ENCODE measurements at places on chromosomes 13 and 19.

DNA sequence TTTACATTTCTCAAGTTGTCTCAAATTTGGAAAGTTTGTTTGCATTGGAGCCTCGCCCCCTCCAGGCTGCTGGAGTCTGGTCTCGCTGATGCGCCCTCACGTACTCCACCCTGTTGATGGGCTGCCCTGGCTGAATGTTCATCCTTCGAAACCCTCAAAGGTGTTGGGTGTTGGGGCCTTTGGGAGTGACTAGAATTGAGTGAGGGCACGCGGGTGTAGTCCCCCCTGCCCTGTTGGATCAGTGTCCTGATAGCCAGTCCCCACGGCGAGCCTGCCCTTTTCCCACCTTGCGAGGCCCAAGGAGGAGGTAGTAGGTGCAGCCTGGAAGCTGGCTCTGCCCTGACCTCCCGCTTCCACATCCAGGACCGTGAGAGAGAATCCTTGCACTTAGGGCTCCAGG is 14.8 kb downstream of the TFDP1 start:
- DNase-seq = no peak

DNA sequence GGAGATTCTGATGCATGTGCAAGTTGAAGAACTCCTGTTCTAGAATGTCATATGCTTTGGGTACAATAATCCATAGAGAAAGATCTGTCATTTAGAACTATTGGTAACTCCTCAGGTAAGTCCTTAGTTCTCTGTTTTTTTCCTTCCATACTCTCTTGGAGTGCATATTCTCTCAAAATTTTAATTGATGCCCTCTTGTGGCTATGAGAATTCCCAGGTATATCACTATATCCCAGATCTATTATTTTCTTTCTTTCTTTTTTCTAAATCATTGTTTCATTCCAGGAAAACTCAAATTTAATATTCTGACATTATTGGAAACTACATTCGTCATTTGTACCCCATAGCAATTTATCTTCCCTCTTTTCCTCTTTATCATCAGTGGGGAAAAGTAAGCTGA is 485.4 kb downstream of the KLF5 start:
- no peak for DNase-seq

DNA sequence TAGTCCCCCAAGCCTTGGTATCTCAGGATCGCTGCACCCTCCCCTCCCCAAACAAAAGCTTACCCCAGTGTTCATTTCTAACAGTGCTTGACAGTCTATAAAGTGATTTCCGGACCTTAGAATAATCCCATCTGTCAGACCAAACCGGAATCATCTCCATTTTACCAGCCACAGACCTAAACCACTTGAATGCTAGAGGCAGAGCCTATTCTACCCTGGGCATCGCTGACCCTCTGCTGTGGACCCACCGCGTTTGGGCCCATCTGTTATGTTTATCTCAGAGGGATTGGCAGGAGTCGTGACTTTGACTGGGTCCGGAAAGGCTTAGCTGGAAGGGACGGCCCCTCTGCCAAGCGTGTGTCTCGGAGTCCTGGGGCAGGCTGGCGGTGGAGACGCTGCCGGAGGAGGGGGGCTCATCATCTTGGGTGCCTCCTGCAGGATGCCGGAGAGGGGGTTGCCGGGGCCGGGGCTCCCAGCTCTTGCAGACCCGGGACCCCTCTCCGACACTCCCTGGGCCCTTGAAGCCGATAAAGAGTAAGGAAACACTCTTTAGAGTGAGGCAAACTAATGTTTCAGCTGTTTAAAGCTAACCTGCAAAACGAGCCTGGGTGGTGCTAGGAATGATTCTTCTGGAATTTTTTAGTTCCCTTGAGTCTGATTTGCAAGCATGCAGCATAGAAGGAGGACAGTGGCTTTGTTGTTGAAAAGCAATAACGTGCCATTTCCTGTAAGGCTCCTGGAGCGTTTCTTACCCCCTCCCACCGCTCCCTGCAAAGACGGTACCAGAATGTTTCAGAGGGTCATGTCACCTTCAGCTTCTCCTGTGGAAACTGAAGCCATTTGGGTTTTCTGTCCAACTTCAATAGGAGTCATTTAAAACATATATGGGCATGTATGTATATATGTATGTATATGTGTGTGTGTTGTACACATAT is 1.3 kb downstream of the SLC25A42 start:
- DNase-seq = no peak

GRCh38 chr13:113628291-113629270 is 29.4 kb downstream of the ATP4B start:
- no peak for DNase-seq

GRCh38 chr13:73365252-73365651 is 306.4 kb downstream of the KLF5 start:
- no peak for DNase-seq

GRCh38 chr13:71880753-71881541 is 13.9 kb upstream of the DACH1 start:
- no peak for DNase-seq

GRCh38 chr13:110637747-110638146 is 22.4 kb downstream of the NAXD start:
- no peak for DNase-seq

GRCh38 chr13:58792854-58793253 is 1161.3 kb downstream of the PCDH17 start:
- DNase-seq = no peak

GRCh38 chr13:43730642-43731041 is 56.1 kb downstream of the ENOX1 start:
- DNase-seq = peak; percentile 23

DNA sequence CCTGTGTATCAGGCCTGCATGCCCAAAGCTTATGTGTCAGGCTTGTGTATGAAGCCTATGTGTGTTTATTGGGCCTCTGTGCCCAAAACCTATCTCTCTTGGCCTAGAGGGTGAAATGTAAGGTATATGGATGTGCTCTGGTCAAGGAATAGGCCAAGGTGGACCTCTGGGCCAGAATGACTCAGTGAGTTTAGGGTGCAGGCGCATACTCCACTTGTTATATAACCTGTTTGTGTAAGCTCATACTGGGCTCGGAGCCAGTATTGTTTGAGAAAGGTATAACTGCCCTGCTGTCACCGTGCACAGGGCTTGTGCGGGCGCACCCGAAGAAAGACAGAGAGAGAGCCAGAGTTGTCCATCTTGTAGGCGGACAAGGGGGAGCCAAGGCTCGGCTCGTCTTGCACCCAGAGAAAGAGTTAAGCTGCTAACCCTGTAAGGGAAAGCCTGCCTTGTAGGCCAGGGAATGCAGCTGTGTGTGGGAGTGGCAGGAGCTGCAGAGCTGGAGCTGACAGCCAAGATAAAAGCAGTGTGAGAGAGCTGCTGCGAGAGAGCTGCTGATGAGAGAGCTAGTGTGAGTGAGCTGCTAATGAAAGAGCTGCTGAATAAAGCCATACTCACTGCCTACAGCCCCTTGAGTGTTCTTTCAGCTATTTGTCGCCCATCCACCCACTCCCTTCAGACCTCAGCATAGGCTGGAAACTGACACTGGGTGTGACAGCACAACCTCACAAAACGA is 43.4 kb upstream of the N4BP2L1 start:
- no peak for DNase-seq

GRCh38 chr19:13163609-13164342 is 13.6 kb downstream of the IER2 start:
- DNase-seq = no peak

DNA sequence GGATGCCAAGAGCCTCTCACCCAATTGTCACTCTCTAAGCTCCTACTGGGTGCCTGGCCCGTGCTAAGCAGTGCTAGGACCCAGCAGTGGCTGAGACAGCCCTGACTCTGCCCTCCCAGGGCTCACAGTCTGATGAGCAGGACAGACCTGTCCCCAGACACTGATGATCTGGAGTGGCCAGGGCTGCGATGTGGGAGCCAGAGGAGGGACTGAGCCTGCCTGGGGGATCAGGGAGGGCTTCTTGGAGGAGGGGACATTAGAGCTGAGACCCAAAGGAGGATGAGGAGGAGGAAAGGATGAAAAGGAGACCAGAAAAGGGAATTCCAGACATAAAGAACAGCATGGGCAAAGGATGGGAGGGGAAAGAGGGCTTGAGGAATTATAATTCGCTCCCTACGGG is 6.6 kb downstream of the ERCC1 start:
- no peak for DNase-seq

GRCh38 chr19:42154471-42155323 is 22.5 kb upstream of the POU2F2 start:
- DNase-seq = no peak

GRCh38 chr13:27226991-27227390 is 24.4 kb upstream of the RPL21 start:
- DNase-seq = no peak

- peak; percentile 12 for DNase-seq
Measured at GRCh38 chr19:6737873-6738786, 750 bp upstream of the GPR108 start.

DNA sequence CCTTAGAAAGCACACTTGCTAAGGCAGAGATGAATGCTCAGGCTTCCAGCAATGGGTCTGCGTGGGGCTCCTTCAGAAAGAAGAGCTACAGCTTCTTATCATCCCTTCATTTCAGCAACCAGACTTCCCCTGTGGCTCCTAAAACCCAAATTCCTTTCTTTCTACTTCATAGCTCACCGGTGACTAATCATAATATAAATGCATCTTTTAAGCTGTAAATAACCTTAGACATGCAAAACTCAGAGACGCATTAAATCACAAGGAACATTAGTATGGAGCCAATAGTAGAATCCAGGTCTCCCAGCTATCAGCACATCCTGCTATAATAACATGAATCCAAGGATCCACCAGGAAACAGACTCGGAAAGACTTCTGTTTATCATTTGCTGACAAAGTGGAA is 375.6 kb downstream of the COG6 start:
- DNase-seq = no peak

GRCh38 chr19:10416380-10417257 is 3.7 kb upstream of the PDE4A start:
- no peak for DNase-seq

- no peak for DNase-seq
Measured at GRCh38 chr19:40523322-40524047, 53.2 kb upstream of the SHKBP1 start.
